ENCODE measurements at places on chromosomes 5 and 9.

DNA sequence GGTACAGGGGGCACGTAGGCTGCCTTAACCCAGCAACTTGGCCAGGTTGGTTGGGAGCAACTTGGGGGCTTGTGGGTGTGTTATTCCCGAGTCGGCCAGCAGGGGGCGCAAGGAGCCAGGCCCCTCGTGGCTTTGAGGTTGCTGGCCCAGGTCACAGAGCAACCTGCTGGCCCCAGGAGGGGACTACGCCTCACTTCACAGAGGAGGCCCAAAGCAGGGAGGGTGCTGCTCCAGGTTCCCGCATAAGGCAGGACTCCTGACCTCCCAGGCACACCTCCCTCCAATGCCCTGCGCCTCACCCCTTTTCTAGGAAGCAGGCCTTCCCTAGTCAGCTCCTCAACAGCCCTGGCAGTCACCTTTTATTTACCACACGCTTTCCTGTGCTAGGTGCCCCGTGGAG lies 18.1 kb downstream of the KYAT1 start:
- no peak for DNase-seq

DNA sequence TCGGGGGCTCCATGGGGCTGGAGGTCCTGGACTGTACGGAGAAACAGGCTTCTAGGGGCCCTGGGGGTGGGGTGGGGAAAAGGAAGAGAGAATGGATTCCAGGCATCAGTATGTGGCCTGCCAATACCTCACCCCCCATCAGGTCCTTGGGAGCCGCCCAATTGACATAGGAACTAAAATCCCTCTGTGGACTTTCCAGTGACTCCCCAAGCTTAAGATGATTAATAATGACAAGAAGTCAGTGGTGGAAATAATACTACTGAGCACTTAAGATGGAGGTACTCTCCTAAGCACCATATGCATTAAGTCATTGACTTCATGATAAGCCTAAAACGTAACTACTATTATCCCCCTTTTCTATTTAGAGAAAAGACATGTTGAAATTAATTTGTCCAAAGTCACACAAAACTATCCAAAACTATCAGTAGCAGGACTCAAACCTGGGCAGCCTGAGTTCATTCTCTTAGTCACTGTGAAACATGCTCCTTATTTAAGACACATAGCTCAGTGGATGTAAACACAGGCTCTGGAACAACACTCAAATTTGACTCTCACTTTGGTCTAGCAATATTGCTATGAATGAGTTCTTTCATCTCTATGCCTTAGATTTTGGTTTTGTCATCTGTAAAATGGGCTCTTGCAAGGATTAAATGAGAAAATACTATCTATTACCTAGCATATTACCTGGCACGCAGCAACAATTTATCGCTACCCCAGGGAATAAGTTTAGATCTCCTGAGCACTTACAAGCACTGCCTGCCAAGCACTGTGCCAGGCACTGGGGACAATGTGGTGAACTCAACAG lies 9.5 kb downstream of the SPRY4 start:
- no peak for DNase-seq

DNA sequence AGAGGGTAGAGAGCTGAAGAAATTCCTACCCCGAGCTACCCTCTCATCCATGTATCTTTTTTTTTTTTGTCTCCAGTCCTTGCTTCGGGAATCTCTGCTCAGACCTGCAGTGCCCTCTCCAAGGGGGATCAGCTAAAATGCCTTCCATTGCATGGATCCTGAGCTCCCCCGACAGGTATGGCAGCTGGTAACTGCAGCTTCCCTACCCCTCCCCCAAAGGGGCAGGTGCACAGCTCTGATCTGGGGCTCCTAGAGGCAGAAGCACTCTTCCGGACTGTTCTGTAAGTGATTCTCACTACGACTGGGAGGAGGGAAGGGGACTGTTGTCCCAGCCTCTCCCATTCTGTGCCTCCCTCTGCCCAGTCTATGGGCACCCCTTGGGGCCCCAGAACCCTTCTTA lies 169.6 kb downstream of the MELK start:
- no peak for DNase-seq

- DNase-seq, result no peak
Measured at GRCh38 chr5:21397693-21398092, 1409.7 kb upstream of the CDH18 start.
